ENCODE measurements at places on chromosomes 2 and 18.

- no peak for DNase-seq
Observed at GRCh38 chr2:205043285-205043684, 498.0 kb downstream of the PARD3B start.

- DNase-seq: no peak
Observed at GRCh38 chr2:97747285-97747684, 33.9 kb downstream of the ZAP70 start.

- DNase-seq: no peak
Observed at GRCh38 chr18:48921305-48922225, 29.2 kb downstream of the SMAD7 start.

GRCh38 chr2:24543252-24543651 lies 52.2 kb downstream of the NCOA1 start:
- DNase-seq: no peak

DNA sequence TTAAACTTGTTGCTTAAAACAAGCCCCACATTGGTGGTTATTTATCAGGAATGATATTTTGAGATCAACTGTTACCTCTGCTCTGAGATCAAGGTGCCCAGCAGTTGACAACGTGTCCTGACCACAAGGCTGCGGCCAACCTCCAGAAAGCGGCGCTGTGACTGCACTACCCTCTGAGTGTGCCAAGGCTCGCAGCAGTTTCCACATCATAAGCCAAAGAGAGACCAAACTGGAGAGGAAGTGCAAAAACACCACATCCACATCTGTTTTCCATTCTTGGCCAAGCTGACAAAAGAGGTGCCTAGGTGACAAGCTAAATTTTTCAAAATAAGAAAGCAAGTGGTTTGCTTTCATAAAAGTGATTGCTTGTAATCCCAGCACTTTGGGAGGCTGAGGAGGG lies 410.8 kb upstream of the POU3F3 start:
- DNase-seq: no peak

DNA sequence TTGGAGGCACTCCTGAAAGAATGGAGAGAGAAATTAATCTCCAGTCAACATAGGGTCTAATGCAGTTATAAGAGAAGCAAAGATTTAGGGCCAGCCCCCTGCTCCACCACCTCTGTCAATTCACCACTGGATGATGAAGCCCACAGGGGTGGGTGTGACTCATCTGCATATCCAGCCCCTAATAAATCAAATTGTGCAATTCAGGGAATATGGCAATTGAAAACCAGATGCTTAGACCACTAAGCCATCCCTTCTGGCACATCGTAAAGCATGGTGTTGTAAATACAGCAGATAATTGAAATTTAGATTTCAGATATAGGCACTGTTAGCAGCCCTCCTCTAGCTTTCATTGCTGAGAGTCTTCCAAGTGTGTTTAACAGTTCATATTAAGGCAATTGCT lies 541.4 kb downstream of the PARD3B start:
- DNase-seq: peak; percentile 44

- no peak for DNase-seq
Observed at GRCh38 chr2:8510519-8510918, 171.3 kb upstream of the ID2 start.

DNA sequence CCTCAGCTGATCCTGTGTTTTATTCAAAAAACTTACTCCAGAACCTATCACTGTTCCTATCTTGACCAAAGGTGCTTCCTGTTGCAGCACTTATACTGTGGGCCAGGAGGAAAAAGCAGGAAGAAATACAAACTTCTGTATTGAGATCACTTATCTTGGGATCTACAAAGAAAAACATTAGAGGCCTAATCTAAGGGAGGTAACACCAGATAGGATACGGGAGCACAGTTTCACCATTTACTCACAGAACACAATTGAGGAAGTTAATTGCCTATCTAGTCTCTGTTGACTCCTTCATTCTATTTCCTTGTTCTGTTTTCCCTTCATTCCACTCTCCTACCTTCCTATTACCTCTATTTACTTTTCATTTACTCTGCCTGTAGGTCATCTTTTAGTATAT lies 287.2 kb upstream of the LINC00305 start:
- no peak for DNase-seq

GRCh38 chr2:148552675-148553331 lies 91.7 kb upstream of the EPC2 start:
- DNase-seq: no peak

DNA sequence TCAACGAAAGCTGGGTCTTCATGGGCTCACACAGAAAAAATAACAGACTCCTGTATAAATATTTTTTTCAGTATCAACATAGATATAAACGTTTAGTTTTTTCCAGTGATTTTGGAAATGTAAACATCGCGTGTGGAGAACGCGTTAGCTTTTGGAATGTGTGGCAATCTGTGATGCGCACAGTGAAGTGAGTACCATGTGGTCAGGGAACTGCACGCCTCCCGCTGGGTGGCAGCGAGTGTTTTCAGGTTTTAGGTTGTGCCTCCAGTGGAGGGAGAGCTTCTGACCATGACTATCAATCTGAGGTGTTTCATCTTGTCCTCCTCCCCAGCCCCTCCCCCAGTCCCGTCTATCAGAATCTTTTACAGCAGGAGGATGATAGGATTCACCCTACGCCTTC lies 127.8 kb downstream of the ARHGAP28 start:
- no peak for DNase-seq

DNA sequence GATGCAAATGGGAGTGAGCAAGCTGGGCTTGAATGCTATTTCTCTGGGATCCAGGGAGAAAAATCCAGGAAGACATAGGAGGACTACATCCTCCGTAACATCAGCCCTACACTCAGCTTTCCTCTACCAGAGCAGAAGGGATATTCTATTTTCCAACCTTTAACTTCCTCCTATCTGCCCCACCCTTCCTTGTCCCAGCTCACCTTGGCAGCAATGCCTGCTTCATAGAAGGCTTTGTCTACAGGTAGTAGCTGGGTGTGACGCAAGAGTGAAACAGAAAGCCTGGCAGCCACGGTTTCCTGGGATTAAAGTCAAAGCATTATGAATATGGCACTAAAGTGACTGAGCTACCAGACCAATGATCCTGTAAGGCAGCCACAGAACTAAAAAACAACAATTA lies 3.9 kb downstream of the KRTCAP3 start:
- no peak for DNase-seq

DNA sequence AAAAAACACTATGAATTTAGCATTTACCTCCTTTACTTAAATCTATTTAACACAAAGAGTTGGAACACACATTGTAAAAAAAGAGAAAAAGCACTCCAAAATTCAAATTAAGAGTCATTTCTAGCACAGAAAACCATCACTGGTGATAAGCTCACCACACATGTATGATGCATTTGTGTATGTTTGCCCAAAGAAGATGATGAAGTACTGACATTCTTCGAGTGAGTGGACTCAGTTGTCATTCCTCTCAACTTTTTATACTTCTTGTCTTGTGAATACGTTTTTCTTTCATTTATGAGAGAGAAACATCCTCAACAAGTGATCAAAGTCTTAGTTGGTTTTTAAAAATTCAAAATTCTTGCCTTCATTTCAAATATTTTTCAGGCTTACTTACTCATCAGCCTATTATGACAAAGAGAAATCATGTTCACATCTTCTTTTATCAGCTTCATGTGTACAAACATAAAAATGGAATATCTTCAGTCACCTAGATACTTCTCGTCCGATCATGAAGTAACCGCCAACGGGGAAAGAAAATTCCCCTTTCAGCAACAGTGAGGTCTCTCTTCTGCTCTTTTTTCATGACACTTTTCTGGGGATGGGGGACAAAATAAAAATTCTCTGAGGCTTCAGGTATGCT lies 1.5 kb downstream of the DSEL start:
- DNase-seq: no peak

DNA sequence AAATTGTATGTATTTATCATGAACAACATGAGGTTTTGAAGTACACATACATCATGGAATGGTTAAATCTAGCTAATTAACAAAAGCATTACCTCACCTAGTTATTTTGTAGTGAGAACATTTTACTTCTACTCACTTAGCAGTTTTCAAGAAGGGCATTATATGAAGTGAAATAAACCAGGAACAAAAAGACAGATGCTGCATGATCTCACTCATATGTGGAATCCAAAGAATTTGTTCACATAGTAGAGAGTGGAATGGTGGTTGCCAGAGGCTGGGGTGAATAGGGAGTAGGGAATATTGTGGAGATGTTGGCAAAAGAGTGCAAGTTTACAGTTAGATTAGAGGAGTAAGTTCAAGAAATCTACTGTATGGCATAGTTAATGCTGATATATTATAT lies 292.0 kb downstream of the ASXL3 start:
- DNase-seq: no peak

- DNase-seq: peak; percentile 78
Observed at GRCh38 chr18:57242285-57242684, 95.4 kb downstream of the BOD1L2 start.

GRCh38 chr2:185618625-185619024 lies 120.0 kb upstream of the FSIP2 start:
- DNase-seq: no peak

DNA sequence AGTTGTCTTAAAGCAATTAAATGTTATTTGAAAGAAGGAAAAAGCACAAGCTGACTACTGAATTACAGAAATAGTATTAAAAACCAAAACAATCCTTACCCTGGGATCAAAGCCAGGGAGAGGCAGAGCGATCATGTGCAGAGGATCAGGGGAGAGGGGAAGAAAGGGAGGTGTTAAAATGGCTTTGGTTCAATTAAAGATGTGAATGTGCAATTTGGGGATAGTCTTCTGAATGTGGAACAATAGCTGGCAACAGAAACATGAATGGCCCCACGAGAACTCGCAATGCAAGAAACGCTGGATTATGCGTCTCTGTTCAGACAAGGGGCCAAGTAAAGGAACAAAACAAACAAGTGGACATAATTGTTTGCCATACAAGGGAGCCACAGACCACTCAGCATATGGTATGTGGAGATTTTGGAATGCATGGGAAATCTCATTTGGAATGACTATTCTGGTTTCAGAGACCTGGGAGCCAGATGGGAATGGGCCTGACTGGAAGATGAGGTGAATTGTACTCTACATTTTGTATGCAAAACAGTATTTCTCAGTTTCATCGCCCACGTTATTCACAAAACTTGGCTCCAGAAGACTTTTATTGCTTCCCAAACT lies 155.4 kb downstream of the SLC4A3 start:
- no peak for DNase-seq

DNA sequence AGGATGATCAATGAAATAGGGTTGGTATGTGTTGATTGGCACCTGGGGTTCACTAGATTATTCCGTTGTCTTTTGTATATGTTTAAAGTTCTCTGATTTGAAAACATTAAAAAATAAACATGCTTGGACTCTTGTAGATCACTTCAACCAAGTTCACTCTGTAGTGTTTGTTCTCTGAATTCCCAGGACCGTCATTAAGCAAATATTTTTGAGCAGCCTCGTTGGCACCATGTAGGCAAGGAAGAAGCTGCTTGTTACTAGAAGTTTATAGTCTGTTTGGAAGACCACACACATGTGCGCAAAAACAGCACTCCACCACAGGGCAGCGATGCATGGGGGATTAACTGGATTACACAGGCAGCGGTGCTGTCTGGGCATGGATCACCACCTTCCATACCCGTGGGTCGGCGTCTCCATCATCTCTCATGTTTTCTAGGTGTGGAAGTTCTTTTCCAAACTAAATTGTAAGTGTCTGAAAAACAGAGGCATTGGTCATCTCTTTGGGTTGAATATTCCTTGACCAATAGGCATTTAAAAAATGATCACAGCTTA lies 212.2 kb downstream of the FHOD3 start:
- DNase-seq: no peak

GRCh38 chr2:179655627-179656026 lies 205.8 kb downstream of the ZNF385B start:
- DNase-seq: no peak

DNA sequence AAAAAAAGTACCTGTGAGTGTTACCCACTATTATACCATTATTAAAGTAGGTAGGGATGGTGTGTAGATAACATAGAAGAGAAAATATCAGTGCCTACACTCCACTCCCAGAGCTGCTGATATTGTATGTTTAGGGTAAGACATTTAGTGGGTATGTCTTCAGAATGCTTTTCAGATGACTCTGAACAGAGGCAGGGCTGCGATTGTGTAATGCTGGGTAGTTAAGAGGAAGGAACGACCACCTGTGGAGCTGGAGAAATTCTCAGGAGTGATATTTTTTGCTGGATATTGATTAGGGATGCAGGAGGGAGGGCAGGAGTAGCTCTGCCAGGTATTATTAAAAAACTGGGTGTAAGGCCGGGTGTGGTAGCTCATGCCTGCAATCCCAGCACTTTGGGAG lies 2.8 kb downstream of the CNOT11 start:
- DNase-seq: no peak

- DNase-seq: no peak
Observed at GRCh38 chr18:939958-940357, 35.3 kb downstream of the ADCYAP1 start.

- DNase-seq: no peak
Observed at GRCh38 chr2:143231254-143231645, 102.0 kb downstream of the ARHGAP15 start.

DNA sequence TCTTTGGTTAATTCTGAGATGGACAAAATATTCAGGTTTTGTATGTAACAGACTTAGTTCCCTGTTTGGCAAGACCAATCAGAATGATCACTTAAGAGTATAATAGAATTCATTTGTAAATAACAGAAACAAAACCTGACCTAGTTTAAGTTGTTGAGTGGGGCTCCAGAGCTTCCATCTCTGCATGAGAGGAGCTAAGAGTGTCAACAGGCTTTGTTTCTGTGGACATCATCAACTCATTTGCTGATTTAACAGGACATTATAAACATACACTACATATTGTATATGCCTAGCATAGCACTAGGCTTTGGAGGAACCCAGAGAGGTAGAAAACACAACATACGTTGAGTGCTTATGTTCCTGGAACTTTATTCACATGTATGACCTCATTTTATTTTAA lies 75.3 kb upstream of the TRIB2 start:
- DNase-seq: no peak

DNA sequence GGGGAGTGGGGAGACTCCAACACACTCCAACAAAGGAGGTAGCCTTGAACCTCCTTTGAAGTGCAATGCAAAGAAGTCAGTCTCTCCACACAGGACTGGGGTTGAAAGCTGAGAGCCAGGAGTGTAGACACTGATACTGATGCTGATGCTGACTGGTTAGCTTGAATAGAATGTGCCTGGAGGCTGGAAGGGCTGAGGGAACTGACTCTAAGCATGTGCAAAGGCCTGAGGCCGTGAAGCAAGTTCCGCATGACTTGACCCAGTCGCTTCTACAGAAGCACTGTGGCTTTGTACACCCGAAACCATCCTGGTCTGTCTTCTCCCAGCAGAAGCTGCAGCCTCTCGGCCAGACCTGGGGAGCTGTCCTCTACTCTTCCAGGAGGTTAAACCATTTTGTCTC lies 10.4 kb downstream of the FOXI3 start:
- no peak for DNase-seq

DNA sequence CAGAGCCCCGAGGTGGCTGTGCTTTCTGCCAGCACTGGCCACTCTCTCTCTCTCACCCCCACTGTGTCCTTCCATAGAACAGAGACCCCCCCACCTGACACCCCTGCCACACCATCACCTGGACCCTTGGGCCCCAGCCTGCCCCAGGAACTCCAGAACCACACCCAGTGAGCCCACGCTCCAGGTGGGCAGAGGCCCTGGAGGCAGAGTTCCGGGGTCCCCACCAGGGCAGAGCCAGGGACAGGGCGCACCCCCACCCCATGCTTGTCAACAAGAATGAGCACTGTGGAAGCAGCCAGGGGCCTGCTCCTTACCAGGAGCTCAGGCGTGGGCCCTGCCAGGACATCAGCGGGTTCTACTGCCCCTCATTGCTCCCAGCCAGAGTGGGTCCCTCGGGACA lies 14.6 kb downstream of the PASK start:
- DNase-seq: no peak

- DNase-seq: no peak
Observed at GRCh38 chr18:9827793-9828505, 57.8 kb upstream of the TXNDC2 start.
